ENCODE measurements at places on chromosomes 5 and 9.

DNA sequence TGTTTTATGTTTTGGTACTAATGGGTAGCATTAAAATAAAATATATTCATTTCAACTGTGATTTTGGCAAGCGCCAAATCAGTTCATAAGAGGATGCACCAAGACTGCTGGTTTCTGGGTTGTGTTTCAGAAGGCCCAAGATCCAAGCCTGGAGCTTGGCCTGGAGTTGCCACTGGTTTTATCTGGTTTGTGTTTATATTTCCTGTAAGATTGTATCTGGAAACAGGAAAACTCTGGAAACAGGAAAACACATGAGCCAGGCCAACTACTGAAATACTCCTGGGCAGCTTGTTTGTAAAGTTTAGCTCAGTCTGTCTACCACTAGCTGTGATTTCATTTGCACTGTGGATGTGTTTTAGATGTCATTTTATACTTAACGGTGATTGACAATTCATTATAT, 5.5 kb downstream of the FSTL4 start:
- DNase-seq = no peak

DNA sequence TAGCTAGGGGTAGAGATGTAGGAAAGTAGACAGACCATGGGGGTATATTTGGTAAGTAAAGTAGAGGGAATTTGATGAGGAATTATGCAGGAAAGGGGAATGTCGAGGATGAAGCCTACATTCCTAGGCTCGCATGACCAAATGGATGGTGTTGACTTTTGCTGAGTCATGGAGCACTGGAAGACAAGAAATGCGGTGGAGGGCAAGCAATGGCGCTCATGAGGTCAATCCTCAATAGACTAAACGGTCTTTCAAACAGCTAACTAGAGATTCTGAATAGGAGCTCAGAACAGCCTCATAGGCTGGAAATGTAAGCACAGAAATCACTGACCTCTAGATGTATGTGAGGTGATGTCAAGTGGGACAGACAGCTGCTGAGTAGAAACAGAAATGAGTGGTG, 50.7 kb upstream of the FST start:
- DNase-seq = no peak

DNA sequence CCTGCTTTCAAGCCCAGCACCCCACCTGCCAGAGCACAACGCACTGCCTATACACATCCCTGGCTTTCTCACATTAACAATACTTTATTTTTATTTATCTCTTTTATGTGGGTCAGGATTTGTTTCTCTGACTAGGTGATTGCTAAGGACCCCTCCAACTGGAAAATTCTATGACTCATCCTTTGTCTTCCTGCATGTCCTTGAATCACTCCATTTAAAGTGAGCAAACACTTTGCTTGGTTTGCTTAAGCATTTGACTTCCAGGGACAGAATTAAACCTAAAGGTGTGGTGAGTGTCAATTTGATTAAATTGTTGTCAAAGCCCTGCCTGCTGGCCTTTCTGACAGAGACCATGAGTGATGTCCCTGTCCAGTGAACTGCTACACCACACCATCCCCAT, 536.5 kb upstream of the BRINP1 start:
- no peak for DNase-seq

DNA sequence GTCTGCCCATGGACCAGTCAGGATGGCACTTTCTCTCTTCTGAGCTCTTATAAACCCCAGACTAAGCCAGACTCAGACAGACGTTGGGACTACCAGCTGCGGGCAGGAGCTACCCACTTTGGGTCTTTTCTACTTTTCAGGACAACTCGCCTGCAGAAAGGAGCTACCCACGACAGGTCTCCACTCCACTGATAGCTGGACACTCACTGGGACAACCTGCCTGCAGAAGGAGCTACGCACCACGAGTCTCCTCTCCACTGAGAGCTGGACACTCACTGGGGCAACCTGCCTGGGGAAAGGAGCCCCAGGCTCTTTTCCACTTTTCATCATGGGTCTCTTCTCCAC, 1440.2 kb upstream of the ACO1 start:
- DNase-seq = no peak

DNA sequence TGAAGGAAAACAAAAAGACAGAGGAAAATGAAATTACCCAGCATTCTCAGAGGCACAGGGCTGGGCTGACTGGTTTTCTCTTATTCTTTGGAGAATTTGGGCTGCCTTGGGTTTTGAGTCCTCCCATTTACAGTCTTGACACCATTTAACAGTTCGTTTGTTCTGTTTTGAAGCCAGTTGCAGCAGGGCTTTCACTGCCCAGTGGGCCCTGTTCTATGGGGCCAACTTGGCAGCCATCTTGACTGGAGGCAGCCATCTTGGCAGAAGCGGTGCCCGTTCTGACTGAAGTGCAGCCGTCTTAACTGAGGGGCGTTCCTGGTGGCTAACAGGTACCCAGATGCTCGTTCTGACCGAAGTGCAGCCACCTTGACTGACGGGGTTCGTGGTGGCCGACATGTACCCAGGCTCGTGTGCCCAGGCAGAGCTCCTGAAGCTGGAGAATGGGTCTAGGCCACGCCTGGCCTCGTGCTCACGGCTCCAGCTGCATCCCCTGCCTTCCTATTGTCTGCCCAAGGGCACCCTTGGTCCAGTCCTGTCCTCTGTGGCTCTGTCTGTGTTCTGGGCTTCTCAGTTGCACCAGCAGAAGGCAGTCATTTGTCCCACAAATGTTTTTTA, 164.4 kb downstream of the GAPVD1 start:
- DNase-seq = no peak

DNA sequence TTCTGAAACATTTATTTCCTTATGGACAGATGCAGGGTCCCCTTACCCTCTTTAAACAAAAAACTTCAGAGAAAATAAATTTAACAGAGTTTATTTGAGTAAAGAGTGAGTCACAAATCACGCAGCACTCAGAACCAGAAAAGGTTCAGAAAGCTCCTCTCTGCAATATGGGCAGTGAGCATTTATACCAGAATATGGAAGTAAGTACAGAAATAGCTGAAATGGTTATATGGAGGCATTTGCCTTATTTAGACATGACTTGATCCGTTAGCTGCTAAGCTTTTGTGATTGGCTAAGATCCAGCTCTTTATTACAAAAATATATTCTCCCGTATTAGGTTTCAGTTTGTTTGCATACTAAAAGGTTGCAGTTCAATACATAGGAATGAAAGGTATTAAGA, 1554.1 kb downstream of the EFNA5 start:
- DNase-seq = no peak

- no peak for DNase-seq
These were observed 6.5 kb downstream of the TBC1D2 start for GRCh38 chr9:98248737-98249474.

DNA sequence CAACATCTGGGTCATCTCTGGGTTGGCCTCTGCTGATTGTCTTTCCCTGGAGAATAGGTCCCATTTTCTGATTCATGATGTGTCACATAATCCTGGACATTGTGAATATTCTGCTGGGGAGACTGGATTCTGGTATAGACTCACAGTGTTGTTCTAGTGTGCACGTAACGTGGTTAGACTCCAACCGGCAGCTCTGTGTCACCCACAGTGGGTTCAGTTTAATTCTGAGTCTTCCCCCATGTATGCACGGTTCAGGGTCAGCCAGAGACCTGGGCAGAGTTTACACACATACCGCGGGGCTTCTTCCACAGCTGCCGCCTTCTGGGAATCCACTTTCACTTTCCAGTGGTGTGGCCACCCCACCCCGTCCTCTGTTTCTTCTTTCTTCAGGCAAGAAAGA, 38.0 kb upstream of the LRRC14B start:
- no peak for DNase-seq

GRCh38 chr5:40717281-40717680, 37.6 kb downstream of the PTGER4 start:
- DNase-seq = no peak

- no peak for DNase-seq
These were observed 39.1 kb downstream of the COL23A1 start for GRCh38 chr5:178551059-178551458.

DNA sequence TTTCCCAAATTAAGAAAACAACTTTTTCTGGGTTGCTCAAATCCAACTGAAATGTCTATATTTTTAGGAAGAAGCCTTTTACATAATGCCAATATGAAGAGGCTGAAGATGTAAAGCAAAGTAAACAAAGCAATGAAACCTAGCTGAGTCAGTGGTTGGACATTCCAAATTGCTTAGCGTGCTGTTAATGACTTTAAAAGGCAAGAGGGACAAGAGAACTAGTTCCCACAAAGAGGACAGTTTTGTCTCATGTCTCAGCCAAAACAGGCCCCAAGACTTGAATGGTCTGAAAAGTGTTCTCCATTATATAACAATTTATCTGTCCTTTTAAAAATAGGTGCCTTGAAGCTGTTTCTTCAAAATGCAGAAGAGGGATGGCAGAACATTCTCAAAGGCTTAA, 407.0 kb downstream of the ENC1 start:
- DNase-seq = no peak

DNA sequence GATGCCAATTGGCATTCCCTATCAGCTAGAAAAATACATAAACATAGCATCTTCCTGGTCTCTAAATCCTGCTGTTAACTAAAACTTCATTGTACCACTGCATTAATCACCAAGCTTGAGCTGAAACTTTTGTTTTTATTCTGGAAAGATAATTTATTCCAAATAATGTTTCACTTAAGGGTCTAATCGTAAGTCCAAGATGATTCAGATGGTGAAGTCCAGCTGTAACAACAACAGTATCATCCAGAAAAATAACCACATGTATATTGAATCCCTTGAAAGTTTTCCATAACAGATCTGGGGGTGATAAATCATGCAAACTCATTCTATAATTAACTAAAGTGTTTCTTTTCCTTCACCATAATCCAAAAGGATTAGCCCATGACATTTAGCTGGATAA, 23.9 kb downstream of the RORB start:
- no peak for DNase-seq

- DNase-seq = no peak
These were observed 171.9 kb downstream of the KDM4C start for GRCh38 chr9:6929441-6930215.

- no peak for DNase-seq
These were observed 782 bp downstream of the BICD2 start for GRCh38 chr9:92763721-92764380.

- no peak for DNase-seq
These were observed 200.2 kb downstream of the PLK2 start for GRCh38 chr5:58259685-58260152.

DNA sequence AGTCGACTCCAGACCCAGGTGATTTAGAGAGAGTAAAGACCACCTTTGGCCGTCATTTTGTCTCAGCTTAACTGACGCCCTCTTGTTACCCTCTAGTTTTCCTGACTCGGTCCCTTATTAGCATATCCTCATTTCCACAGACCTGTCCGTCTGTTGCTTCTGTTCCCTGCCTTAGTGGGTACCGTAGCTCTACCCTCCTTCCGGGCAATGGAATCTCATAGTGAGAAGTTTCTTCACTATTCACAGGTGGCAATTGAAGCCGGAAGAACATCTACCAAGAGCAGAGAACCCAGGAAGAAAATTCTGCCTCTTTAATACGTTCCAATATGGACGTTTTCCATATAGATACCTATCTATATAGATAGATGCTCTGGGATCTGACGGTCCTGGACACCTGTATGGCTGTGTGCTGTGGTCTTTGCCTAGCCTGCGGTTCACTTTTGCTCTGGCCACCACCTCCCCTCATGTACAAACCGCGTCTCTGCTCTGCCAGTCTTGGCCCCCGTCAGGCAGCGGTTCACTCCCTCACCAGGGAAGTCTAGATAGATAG, 652 bp upstream of the TMEM161B start:
- DNase-seq = no peak
